Frontal cortex (tissue), 4 donors: ENCODE measurements at places on chromosomes 16 and 17. TPM values are rescaled to one million over a fixed set of nuclear protein-coding genes. Genes with fewer than 3 reads are reported as not detected.

The CCL5 gene
- total RNA-seq, result not detected

The NPIPB6 gene
- 0.82 TPM for total RNA-seq

The MFAP4 gene
- 0.82 TPM for total RNA-seq

The TMEM220 gene
- 1.2 TPM for total RNA-seq

The CFAP97D1 gene
- total RNA-seq, result not detected

The CDRT15L2 gene
- total RNA-seq, result not detected

The FASN gene
- total RNA-seq, result 92.1 TPM

The TUBB3 gene
- total RNA-seq, result 3,334 TPM

The SMIM5 gene
- under 0.01 TPM for total RNA-seq

The HOXB5 gene
- not detected for total RNA-seq

The PPP4C gene
- total RNA-seq, result 90.5 TPM

The C17orf78 gene
- total RNA-seq, result not detected
